Right ventricle myocardium inferior (tissue), 1 donor: ENCODE measurements at places on chromosomes 1 and 21.

- DNase-seq, result no peak
Observed at GRCh38 chr1:15989776-15990175, 13.9 kb upstream of the ZBTB17 start.

DNA sequence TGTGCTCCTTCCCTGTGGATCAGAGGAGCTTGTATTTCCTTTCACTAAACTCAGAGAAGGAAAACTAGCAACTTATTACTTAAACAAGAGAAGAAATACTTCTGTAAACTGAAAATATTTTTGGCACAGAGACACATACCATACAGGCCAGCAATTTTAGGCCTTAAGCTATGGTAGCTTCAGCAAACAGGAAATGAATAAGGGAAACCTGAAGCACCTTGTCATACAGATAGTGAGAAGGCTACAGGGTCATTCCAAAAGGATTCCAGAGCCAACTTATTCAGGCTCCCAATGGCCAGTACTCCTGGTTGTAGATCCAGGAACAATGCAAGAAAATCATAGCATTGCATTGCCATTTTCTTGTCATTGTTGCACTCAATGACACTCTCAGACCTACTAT lies 9.1 kb upstream of the KYAT3 start:
- DNase-seq, result no peak

GRCh38 chr1:159279773-159280172 lies 22.4 kb upstream of the FCER1A start:
- DNase-seq, result no peak

DNA sequence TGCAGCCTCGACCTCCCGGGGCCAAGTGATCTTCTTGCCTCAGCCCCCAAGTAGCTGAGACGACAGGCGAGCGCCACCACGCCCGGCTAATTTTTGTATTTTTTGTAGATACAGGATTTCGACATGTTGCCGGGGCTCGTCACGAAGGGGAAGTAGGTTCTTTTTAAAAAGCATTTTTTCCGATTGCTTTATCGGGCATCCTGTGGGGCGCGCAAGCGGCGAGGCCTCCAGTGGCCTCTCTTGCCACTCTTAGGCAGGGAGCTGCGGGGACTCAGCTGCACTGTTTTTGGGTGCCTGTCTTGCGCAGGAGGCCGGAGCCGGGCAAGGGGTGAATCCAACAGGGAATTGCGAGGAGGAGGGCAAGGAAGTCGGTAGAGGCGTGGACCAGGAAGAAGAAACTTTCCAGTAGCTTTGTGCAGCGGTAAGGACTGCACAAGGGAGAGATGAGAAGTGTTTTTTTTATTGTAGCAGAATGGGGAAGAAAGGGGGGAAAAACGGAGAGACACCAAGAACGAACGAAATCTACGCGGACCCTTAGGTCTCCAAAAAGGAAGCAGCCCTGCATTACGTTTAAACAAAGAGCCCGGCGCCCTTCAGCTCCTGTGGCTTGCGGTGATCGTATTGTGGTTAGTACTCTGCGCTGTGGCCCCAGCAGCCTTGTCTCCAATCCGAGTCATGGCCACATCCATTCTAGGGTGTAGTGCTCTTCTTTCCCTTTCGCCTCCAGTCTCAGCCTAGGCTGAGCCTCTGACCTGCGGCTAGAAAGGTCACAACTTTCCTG lies 164.8 kb downstream of the PPIAL4G start:
- DNase-seq, result peak; percentile 79

- no peak for DNase-seq
Observed at GRCh38 chr1:32864375-32865019, 6.2 kb downstream of the FNDC5 start.
